CD4-positive, alpha-beta T cell treated with Interleukin-17A for 4 hours (primary cell): ENCODE measurements at places on chromosomes 7 and 10.

DNA sequence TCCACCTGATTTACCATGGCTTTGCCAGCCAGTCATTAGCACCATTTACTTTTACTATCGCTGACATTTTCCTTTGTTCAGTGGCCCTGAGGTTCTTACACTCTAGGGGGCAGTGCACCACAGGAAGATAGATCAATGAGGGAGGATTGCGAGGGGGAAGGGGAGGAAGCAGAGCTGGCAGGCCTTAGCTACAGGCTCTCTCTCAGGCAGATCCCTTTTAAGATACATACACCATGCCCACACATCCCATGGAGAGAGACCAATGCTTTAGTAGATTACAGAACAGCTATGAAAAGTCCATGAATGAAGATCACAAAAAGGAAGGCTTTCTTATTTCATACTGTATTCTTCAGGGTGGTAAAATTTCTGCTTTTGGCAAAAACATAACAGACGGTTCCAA, 47.4 kb downstream of the DENND11 start:
- DNase-seq = peak; percentile 71

- DNase-seq = peak; percentile 19
Measured at GRCh38 chr10:14838582-14839304, 637 bp downstream of the HSPA14 start.

- DNase-seq = no peak
Measured at GRCh38 chr10:90621577-90621976, 236.3 kb downstream of the HTR7 start.

GRCh38 chr7:156611014-156612010, 29.3 kb upstream of the RNF32 start:
- no peak for DNase-seq

DNA sequence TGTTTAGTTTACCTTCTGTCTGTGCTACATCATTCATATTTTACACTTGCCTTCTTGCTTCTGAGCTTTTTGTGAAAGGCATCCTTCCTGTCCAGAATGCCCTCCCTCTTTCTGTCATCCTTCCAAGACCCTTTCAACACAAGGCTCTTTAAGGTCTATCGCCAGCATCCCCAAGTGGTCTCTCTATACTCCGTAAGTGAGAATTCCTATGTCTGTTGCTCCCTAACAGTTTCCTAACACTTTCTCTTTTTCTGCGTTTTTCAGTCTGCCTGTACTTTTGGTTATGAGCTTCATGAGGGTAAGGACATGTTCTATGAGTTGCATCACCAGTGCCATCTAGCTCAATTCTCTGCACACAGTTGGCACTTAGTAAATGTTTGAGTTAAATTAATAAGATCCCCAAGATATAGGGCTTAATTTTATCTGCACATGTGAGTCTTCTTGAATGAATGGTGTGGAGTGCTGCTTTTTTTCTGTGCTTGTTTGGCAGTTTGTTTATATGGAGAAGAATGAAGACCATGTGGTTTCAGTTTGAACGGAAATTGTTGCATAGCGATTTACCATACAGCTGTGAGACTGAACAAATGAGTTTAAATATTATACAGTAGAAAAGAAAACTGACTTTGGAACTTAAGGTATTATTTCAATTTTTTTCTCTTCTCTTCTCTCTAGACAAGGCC, 29.4 kb downstream of the RABGEF1 start:
- no peak for DNase-seq
